Ovary (tissue), 10 donors: ENCODE measurements at places on chromosomes 6 and 20. TPM values are rescaled to one million over a fixed set of nuclear protein-coding genes. Genes with fewer than 3 reads are reported as not detected.

SIGLEC1 gene
- total RNA-seq: 9.1 TPM

BCAS1 gene
- 0.51 TPM for total RNA-seq

SLC52A3 gene
- total RNA-seq: 2.3 TPM

DZANK1 gene
- total RNA-seq: 3.4 TPM

SLC24A3 gene
- total RNA-seq: 18.6 TPM

MCM3 gene
- total RNA-seq: 29.0 TPM

DLL1 gene
- 5.0 TPM for total RNA-seq

RFX6 gene
- not detected for total RNA-seq

LAMA2 gene
- 108 TPM for total RNA-seq

HNF4A gene
- 0.42 TPM for total RNA-seq

- DNase-seq: no peak
- no peaks in the 10 kb centered on the region for H3K27me3 ChIP-seq
- no peak overlapping the region for H3K4me3 ChIP-seq
- H3K36me3 ChIP-seq: no peaks in the 10 kb centered on the region
- H3K4me1 ChIP-seq: peaks cover 2% of the 10 kb centered on the region
- H3K27ac ChIP-seq: no peak overlapping the region
Observed at GRCh38 chr6:119536666-119537065, 187.1 kb upstream of the MAN1A1 start.

GRCh38 chr6:159104163-159104925 lies 59.6 kb upstream of the TAGAP start:
- H3K4me3 ChIP-seq: no peak overlapping the region
- no peaks in the 10 kb centered on the region for H3K27me3 ChIP-seq
- no peaks in the 10 kb centered on the region for H3K4me1 ChIP-seq
- H3K36me3 ChIP-seq: no peaks in the 10 kb centered on the region
- DNase-seq: peak; percentile 45

DNA sequence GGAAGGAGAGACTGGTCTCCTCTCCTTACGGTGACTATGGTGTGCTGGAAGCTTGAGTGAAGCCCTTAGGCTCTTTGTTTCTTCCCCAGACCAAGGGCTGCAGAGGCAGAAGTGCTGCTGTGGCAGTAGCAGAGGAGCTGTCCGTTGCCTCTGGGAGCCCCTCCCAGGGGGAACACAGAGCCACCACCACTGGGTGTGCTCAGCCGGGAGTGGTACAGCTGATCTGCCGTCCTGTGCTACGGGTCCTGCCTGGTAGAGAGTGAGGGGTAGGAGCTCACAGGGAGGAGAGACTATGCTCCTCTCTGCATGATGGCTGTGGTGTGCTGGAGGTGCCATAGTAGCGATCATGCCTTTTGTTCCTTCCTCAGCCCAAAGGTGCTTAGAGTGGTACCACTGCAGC lies 318.7 kb downstream of the DOK5 start:
- H3K27me3 ChIP-seq: no peaks in the 10 kb centered on the region
- H3K4me3 ChIP-seq: no peak overlapping the region
- H3K27ac ChIP-seq: no peak overlapping the region
- no peaks in the 10 kb centered on the region for H3K4me1 ChIP-seq
- DNase-seq: no peak
- H3K36me3 ChIP-seq: no peaks in the 10 kb centered on the region

DNA sequence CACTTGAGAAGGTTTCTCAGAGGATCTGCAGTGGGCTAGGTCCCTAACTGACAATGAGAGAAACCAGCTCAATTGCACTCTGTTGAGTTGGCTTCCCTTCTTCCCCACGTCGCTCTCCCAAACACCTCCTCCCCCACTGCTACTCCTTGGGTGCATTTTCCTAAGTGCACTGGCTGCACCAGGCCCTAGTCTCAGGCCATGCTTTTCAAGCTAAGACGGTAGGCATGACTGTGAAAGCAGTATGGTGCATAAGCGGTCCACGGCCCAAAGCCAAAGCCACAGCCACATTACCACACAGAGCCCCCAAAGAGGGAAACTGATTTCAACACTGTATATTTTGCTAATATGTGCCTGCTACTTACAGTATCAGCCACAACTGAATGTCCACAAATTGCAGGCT lies 62.1 kb upstream of the RBM24 start:
- no peak overlapping the region for H3K4me3 ChIP-seq
- H3K36me3 ChIP-seq: no peaks in the 10 kb centered on the region
- DNase-seq: no peak
- H3K27me3 ChIP-seq: no peaks in the 10 kb centered on the region
- no peaks in the 10 kb centered on the region for H3K4me1 ChIP-seq

GRCh38 chr6:147046141-147046877 lies 157.9 kb upstream of the STXBP5 start:
- H3K27me3 ChIP-seq: no peaks in the 10 kb centered on the region
- no peak overlapping the region for H3K27ac ChIP-seq
- H3K4me3 ChIP-seq: no peak overlapping the region
- no peaks in the 10 kb centered on the region for H3K36me3 ChIP-seq

- peaks cover 6% of the 10 kb centered on the region for H3K4me1 ChIP-seq
- no peaks in the 10 kb centered on the region for H3K27me3 ChIP-seq
- H3K27ac ChIP-seq: no peak overlapping the region
- H3K4me3 ChIP-seq: no peak overlapping the region
- DNase-seq: no peak
Observed at GRCh38 chr6:36377594-36377993, 9.9 kb downstream of the ETV7 start.

DNA sequence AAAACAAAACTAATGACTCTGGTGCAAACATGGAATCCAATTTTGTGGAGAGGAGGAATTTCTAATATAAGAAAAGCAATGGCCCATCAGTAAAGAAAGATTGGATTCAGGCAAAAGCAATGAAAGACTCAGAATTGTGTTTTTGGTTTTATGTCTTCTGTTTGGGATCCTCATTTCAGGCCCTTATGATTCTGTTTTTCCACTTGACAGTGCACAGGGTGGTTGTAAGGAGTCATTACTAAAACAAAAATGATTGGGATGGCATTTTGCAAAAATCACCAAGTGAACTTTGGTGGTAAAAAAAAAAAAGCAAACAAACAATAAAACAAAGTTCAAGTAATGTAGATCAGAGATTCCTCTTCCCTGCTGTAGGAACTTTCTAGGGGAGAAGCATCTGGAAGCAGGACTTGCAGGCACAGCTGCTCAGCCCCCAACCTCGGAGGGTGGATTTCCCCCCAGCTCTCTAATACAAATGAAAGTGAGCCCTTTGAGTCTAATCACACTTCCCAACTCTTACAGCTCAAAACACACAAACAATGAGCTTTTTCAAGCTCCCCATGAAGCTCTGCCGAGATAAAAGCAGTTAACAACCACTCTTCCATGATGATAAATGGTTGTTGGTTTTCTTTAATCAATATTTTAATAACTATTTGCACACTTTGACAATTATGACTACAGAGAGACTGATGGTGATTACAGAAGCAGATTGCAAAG lies 177.7 kb downstream of the ZDHHC14 start:
- no peaks in the 10 kb centered on the region for H3K27me3 ChIP-seq
- no peaks in the 10 kb centered on the region for H3K4me1 ChIP-seq
- DNase-seq: no peak

GRCh38 chr6:155411154-155412052 lies 44.2 kb downstream of the NOX3 start:
- H3K27me3 ChIP-seq: no peaks in the 10 kb centered on the region
- no peaks in the 10 kb centered on the region for H3K4me1 ChIP-seq
- no peaks in the 10 kb centered on the region for H3K36me3 ChIP-seq
- H3K27ac ChIP-seq: no peak overlapping the region

DNA sequence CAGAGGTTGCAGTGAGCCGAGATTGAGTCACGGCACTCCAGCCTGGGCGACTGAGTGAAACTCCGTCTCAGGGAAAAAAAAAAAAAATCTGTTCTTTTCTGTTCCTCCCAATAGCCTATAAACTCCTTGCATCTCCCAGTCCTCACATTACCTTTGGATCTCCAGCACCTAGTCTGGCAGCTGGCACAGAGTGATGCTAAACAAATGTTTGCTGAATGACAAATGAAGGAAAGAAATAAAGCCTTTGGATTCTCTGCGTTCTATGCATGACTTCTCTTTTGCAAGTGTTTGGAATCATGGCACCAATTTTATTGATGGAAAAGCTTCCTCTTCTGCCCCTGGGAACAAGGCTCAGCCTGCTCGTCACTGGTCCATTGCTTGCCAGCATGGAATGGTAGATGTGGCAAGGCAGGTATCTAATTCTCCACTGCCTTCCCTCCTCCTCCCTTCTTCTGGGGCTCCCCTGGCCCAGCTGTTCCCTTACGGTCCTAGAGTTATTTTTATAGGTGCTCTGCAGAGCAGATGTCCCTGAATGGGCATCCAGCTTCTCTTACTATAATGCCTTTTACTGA lies 53.6 kb upstream of the FYN start:
- DNase-seq: no peak
- H3K4me3 ChIP-seq: no peak overlapping the region
- no peaks in the 10 kb centered on the region for H3K4me1 ChIP-seq
- H3K27me3 ChIP-seq: no peaks in the 10 kb centered on the region

GRCh38 chr6:165456286-165456685 lies 146.9 kb upstream of the C6orf118 start:
- no peak overlapping the region for H3K4me3 ChIP-seq
- H3K27me3 ChIP-seq: no peaks in the 10 kb centered on the region
- no peak overlapping the region for H3K27ac ChIP-seq
- H3K36me3 ChIP-seq: no peaks in the 10 kb centered on the region

GRCh38 chr6:10278746-10279145 lies 136.1 kb downstream of the TFAP2A start:
- no peak overlapping the region for H3K4me3 ChIP-seq
- DNase-seq: no peak
- no peaks in the 10 kb centered on the region for H3K36me3 ChIP-seq
- no peaks in the 10 kb centered on the region for H3K4me1 ChIP-seq
- no peaks in the 10 kb centered on the region for H3K27me3 ChIP-seq

DNA sequence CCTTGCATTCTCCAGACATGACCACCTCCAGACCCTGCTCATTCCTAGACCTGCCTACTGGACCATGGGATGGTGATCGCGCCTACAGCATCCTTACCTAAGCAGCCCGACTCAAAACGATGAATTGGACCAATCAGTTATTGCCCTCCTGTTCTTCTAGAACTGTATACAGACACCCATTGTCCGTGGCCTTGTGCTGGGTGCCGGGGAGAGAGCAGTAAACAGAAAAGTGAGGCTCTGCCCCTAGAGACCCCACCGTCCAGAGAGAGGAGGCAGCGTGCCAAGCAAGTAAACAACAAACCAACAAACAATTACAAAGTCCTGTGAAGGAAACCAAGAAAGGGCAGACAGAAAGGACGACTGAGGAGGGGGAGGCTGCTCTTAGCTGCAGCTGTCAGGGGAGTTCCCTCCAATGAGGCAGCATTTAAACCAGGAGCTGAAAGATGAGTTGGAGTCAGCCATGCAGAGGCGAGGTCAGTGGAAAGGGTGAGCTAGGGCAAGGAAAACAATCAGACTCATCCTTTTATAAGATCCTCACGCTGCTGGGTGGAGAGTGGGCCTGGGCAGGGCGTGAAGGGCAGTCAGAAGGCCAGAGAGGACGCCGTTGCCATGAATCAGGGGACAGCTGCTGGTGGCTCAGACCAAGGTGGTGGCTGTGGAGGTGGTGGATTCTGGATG lies 37.6 kb upstream of the BLCAP start:
- no peaks in the 10 kb centered on the region for H3K27me3 ChIP-seq
- no peak overlapping the region for H3K27ac ChIP-seq
- no peaks in the 10 kb centered on the region for H3K36me3 ChIP-seq
- H3K4me3 ChIP-seq: no peak overlapping the region
- no peak for DNase-seq

- no peaks in the 10 kb centered on the region for H3K27me3 ChIP-seq
- no peak overlapping the region for H3K4me3 ChIP-seq
- H3K36me3 ChIP-seq: no peaks in the 10 kb centered on the region
- peaks cover 3% of the 10 kb centered on the region for H3K4me1 ChIP-seq
Observed at GRCh38 chr6:91088515-91088914, 501.6 kb upstream of the MAP3K7 start.

DNA sequence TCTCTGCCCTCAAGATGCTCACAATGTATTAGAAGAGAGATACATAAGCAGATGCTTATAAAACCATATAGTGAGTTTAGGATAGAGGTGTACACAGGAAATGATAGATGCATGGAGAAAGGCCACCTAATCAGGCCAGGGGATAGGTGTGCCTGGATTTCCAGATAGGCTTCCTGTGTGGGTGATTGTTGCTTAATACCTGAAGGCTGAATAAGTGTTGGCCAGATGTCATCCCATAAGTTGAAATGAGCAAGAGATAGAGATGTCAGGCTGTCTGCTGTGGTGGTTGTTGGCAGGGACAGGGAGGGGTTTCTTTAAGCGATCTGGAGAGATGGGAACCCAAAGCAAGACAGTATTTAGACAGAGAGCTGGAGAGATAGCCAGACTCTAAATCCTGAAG lies 109.8 kb upstream of the SGK1 start:
- no peak for DNase-seq
- H3K4me3 ChIP-seq: no peak overlapping the region
- H3K27ac ChIP-seq: no peak overlapping the region

- H3K27ac ChIP-seq: no peak overlapping the region
- DNase-seq: no peak
- no peaks in the 10 kb centered on the region for H3K27me3 ChIP-seq
- peaks cover 6% of the 10 kb centered on the region for H3K4me1 ChIP-seq
Observed at GRCh38 chr6:116439522-116440051, 21.6 kb upstream of the CALHM6 start.

- no peak overlapping the region for H3K4me3 ChIP-seq
- H3K27ac ChIP-seq: no peak overlapping the region
- no peaks in the 10 kb centered on the region for H3K36me3 ChIP-seq
- no peaks in the 10 kb centered on the region for H3K4me1 ChIP-seq
- H3K27me3 ChIP-seq: no peaks in the 10 kb centered on the region
Observed at GRCh38 chr20:47445291-47445690, 56.4 kb upstream of the NCOA3 start.

- peak overlapping the region; percentile 85 for H3K4me3 ChIP-seq
- H3K4me1 ChIP-seq: peaks cover 2% of the 10 kb centered on the region
- no peaks in the 10 kb centered on the region for H3K27me3 ChIP-seq
- H3K27ac ChIP-seq: peak overlapping the region; percentile 64
- DNase-seq: peak; percentile 19
Observed at GRCh38 chr6:11538052-11538818, 686 bp downstream of the TMEM170B start.

DNA sequence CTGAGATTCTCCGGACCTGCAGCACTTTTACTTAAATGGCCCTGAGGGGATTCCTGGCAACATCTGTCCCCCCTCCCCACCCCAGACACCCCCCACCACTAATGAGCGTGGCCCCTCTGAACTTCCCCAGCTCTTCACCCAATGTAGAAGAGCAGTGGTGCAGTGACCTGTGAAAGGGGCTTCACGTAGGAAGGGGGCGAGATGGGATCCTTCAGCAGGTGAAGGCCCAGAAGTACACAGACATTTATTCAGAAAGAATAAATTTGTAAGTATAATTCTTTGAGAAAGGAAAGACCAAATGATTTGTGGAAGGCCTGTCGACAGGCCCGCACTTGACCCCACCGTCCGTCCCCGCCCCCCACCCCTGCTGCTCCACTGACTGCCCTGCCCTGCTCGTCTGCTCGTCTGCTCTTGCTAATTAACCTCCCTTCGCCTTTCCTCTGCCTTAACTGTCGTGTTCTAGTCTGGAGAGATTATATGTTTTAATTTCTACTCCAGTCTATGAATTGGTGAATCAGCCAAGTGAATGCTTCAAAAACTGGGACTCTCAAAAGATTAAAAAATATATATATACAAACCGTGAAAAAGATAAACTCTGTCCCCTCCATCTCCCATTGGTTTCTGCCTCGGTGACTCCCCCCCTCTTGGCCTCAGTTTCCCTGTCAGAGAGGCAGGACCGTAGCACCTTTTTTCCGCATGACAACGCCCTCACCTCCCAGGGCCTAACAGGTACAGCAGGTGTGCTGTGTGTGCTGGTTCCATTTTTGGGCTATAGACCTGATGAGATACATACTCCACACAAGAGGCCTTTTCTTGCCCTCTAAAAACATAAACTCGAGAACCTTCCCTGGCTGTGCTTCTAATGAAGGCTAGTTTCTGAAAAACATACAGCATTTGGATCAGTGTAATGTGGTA lies 49.2 kb downstream of the GNAS start:
- no peak overlapping the region for H3K4me3 ChIP-seq
- H3K27ac ChIP-seq: no peak overlapping the region
- H3K36me3 ChIP-seq: no peaks in the 10 kb centered on the region
- H3K27me3 ChIP-seq: no peaks in the 10 kb centered on the region
- no peak for DNase-seq
